ENCODE measurements at places on chromosomes 5 and 9.

- no peak for DNase-seq
These were observed 30.3 kb upstream of the PUM3 start for GRCh38 chr9:2874001-2874750.

- DNase-seq = no peak
These were observed 12.9 kb downstream of the MACROH2A1 start for GRCh38 chr5:135386096-135386495.

DNA sequence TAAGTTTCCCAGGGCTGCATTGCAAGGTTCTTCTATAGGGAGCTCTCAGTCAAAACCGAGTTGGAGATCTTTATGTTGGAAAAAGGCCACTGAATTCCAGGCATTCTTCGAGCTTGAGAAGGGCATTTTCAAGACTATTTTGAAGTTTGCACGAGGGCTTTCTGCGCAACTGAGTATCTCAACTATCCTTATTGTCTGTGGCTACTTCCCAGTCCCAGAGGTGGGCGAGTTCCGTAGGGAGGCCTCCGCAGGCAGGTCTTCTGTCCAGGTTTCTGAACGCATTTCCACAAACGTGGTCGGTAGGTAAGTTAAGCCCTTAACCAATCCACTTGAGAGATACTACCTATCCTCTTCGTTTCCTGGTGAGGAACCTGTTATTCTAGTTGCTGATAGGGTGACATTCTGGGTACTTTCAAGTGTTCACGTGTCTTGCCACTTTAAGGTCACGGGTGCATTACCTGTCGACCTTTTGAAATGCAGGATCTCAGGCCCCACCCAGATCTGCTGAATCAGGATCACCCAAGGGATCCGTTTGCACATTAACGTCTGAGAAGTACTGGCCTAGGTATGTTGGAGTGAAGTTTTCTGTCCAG lies 51.4 kb upstream of the TJP2 start:
- peak; percentile 88 for DNase-seq

- no peak for DNase-seq
These were observed 4.6 kb downstream of the SURF4 start for GRCh38 chr9:133371261-133371711.

- DNase-seq = no peak
These were observed 706.2 kb downstream of the NR2F1-AS1 start for GRCh38 chr5:92874790-92875189.

DNA sequence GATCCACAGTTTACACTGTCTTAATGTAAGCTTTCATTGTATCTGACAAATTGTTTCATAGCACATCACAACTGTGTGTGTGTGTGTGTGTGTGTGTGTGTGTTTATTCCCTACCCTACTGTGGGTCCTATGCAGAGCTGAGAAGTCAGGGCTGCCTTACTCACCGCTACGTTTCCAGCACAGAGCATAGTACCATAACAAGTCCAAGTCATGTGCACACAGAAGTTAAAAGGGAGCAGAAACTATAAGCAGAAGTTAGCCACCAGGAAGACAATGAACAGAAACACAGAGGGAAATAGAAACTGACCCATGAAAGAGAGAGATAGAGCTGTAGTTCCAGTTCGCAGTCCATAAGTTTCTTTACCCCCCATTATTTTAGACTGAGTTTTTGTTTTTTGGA lies 38.2 kb upstream of the DMXL1 start:
- DNase-seq = no peak

GRCh38 chr9:136326061-136326760 lies 1.1 kb upstream of the GPSM1 start:
- DNase-seq = no peak

DNA sequence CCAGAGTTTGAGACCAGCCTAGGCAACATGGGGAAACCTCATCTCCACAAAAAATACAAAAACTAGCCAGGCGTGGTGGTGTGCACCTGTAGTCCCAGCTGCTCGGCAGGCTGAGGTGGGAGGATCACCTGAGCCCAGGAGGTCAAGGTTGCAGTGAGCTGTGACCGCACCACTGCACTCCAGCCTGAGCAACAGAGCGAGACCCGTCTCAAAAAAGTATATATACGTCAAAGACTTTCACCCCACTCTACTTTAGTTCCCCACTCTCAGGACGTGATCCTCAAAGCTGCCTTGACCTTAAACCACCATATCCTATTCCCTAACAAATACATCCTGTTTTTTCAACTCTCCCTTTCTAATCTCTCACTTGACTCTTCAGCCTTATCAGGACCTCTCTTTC lies 41.0 kb downstream of the PCDHGC5 start:
- no peak for DNase-seq
